ENCODE measurements at places on chromosomes 5 and 9.

DNA sequence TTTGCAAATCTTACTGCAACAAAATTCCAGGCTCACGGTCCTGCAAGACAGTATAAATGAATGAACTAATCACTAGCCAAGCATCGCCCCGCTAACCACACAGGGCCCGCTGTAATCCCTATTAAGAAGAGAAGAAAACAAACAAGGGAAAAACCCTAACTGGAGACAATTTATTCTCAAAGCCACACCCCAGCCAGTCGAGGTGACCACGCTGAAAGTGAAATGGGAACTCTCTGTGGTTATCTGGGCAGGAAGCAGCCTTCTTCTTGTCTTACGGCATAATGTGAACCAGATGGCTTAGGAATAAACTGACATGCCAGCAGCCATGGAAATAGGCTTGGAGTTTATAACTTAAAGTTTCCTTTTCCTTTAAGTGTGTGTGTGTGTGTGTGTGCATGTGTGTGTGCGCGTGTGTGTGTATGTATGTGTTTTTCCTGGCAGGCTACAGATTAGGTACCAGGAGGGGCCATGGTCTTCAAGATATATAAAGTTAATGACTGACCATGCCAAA is 120.2 kb downstream of the SEMA6A start:
- no peak for DNase-seq

DNA sequence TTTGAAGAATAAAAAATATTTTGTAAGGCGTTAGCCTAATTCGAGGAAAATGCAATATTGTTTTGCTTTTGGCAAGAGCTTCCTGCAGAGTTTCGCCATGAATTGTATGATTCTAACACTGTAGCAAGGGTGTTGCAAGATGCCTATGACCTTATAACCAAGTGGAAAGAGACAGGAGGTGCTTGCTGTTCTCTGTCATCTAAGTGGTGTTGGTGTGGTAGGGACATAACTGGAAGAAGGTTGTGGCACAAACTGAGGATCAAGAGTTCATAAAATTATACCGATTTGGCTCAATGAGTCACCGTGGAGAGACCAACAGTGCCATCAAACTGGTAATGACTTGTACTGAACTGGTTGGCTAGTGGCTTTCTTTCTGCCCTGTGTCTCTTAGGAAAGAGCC is 6.3 kb downstream of the STC2 start:
- DNase-seq = no peak

DNA sequence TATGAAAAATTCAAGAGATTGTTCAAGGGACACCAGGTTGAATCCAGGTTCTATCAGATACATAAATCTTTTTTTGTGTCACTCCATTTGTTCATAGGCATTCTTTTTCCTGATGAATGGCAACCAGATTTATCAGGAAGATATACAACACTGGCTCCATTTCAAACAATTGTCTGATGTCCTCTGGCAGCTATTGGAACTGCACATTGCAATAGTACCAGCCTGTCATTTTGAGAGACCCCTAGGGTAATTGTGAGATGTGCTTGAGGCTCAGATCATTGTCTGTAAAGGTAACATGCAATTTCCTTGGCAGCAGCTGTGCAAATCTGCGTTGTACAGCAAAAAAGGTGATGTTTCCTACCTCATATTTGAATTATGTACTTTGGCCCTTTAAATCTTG is 25.9 kb downstream of the KCTD16 start:
- DNase-seq = no peak

DNA sequence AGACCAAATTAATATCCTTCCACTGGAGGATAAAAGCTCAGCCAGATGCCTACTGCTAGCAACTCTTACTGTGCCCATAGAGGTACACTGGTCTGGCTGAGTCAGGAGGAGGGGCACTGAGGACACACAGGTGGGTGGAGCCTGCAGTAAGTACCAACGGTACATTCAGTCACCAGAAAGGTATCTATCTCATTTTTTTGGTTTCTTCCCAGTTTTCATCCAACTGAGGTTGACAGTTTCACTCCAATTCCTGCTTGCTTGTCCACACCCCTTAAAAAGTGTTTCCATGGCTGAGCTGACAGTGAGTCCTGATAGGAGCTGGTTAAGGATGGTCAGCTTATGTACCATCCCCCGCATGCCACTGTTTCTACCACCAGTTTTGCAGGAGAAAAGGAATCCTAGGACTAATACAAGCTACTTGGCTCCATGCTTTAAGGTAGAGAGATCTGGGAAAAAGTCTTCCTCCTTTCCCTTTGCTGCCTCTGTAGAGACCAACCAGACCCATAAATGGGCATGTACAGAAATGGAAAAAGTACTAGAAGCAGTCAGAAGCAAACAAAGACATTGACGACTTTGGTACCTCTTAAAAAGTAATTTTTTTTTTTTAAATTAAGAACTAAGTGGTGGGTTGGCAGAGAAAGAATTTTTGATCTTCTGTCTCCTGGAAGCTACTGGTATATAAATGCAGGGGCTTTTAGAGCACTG is 3.2 kb downstream of the ELL2 start:
- DNase-seq = no peak

GRCh38 chr5:173730632-173731298 is 114.3 kb upstream of the BOD1 start:
- no peak for DNase-seq

DNA sequence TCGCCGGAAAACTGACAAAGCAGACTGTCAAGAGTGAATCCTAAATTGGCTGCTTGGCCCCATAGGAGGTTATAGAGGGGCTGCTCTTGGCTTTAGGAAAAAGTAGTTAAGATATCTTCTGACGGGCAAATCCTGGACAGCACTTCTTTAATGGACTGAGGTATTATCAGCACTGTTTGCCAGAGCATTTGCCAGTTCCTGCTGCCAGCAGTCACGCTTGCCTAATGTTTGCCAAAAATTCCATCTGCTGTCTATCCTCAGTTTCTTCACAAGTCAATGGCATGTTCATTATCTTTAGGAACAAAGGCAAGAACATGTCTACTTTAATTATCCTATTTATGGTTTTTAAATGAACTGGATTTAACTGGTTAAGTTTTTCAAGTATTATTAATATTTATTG is 25.8 kb upstream of the SREK1 start:
- DNase-seq = no peak

DNA sequence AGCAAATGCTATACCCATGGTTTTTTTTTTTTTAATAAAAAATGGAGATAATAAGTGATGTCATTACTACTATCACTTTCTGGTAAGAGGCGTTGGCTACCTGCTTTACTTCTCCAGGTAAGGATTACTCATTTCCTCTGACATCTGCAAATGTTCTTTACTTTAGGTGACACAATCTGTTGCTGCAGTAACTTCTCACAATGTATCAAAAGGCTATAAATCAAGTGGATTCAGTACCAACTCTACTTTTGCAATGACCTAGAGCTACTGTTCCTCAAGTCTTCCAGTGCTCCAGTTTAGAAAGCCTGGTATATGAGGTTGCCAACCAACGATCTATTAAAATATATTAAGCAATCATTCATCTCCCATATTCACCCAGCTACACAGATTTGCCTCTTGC is 129.1 kb downstream of the PLK2 start:
- no peak for DNase-seq

DNA sequence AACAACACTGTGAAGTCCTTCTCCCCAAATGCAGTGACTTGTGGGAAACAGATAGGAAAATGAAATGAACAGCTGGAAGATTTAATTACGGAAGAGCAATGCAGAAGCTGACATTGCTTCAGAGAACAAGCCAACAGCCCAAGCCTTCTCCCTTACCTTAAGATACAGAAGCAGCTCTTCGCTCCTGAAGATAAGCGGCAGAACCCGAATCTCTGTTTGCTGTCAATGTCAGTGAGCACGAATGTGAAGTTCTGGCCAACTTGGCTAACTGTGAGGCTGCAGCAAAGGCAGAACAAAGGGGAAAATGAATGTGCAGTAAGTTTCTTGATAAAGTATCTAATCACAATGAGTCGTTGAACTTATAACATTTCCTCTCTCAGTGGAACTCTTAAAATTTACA is 172.4 kb downstream of the DENND1A start:
- DNase-seq = no peak

- no peak for DNase-seq
Measured at GRCh38 chr5:111574311-111574710, 62.0 kb upstream of the STARD4 start.

DNA sequence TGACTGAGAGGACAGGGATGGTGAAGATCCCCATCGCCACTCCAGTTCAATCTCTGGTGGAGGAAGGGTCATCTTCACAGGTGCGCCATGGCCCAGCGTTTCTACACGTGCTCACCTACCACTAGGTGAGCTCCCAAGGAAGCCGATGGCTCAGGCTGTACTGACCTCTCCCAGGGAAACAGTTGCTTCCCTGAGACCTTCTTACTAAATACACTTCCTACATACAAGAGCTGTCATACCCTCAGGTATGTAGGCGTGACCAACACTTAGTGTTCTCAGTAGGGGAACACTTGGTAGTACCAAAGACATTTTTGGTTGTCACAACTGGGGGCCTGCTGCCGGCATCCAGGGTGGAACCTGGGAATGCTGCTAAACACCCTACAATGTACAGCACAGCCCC is 75.2 kb downstream of the TENT4A start:
- no peak for DNase-seq

- no peak for DNase-seq
Measured at GRCh38 chr5:151158287-151158661, 695 bp upstream of the ANXA6 start.

GRCh38 chr5:72358925-72359324 is 38.8 kb downstream of the PTCD2 start:
- DNase-seq = no peak

DNA sequence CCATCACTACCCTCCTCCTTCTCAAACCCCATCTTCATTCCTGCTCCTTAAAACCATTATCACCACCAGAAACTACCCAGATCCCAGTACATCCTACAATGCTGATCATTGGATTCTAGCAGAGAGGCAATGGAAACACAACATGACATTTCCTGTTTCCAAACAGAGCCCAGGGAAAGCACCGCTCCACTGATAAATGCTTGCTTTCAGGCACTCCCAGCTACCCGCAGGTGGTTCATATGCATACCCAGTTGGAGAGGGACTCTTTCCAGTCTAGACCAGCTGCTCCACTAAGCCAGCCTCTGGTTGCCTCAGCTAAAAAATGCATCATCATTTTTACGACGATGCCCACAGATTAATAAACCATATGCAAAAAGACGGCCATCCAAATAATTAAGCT is 39.2 kb upstream of the ACO1 start:
- DNase-seq = no peak

GRCh38 chr5:151637676-151638075 is 46.5 kb upstream of the FAT2 start:
- DNase-seq = no peak

DNA sequence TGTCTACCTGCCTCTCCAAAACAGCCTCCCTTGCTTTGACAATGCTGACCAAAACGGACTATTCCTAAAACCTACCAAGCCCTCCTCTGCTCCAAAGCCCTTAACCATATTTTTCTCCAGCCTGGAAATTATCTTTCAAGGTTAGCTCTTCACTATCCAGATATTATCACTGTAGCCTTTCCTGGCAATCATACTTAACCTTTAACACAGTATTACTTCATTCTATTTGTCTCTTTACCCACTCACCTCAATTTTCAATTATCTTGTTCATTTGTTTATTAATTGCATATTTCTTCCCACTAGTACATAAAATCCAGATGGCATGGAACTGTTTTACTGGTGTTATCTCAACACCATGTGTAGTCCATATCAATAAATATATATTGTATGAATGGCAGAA is 7.5 kb downstream of the SLCO4C1 start:
- no peak for DNase-seq

DNA sequence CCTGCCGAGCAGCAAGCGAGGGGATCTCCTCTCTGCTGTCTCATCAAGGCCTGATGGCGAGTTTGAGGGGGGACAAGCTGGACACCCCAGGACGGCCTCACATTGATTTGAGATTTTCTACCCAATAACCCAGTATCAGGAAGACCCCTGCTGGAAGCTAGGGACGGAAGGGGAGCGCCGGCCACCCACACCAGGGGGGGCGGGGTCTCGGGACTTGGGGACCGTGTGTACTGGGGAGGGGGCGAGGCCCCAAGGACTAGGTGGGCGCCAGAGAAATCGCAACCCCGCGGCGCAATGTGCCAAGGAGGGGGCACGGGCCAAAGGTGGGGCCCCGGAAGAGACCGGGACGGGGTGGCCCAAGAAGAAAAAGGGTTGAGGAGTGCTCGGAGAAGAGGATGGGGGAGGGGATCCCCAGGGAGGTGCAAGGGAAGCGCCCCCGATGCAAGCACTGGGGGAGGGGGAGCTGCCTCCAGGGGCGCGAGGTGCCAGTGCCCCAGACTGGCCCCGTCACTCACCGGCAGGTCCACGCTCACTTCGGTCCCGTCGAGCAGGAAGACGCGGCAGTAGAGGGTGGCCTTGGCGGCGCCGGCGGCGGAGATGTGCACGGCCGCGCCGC is 1.1 kb downstream of the EPB41L4B start:
- DNase-seq = no peak

GRCh38 chr9:129866394-129867135 is 31.3 kb downstream of the USP20 start:
- no peak for DNase-seq
